Stimulated activated CD4-positive, alpha-beta T cell treated with anti-CD3 and anti-CD28 coated beads, Interleukin-1b, Interleukin-23, amount 100 ng/mL, for 1 hour (primary cell): ENCODE measurements at places on chromosomes 7 and 10.

DNA sequence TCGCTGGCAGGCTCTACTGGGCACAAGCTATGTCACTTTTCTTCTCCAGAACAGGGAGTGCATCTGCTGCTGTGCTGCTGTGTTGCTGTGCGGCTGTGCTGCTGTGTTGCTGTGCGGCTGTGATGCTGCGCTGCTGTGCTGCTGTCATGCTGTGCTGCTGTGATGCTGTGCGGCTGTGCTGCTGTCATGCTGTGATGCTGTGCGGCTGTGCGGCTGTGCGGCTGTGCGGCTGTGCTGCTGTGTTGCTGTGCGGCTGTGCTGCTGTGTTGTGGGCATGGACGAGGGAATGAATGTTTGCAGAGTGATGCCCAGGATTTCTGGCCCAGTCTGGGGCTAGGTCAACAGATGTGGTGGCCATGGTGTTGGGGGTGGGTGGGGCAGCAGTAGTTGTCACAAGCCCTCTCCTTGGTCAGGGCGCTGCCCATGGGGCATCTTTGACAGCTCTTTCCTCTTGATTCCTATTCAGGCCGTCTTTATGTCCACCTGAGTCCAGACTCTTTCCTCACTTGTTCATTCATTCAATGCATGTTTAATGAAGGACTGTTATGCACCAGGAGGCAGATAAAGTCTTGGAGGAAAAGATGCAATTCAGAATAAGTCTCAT lies 55.6 kb downstream of the C10orf120 start:
- DNase-seq: no peak

DNA sequence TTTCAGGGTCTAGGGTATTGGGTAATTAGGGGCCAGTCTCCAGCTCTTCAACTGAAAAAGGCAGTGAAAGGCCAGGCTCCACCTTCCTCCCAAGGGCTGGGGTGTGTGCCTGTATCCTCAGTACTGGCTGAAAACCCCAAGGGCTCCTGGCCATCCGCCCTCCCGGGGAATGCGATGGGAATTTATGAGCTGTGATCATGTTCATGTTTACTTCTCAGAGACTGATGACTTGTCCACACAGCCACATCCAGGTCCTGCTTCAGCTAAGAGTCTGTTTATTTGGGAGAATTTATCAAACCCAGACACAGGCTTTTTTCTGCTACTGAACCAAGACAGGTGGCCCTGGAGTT lies 91.7 kb downstream of the CCDC3 start:
- no peak for DNase-seq

DNA sequence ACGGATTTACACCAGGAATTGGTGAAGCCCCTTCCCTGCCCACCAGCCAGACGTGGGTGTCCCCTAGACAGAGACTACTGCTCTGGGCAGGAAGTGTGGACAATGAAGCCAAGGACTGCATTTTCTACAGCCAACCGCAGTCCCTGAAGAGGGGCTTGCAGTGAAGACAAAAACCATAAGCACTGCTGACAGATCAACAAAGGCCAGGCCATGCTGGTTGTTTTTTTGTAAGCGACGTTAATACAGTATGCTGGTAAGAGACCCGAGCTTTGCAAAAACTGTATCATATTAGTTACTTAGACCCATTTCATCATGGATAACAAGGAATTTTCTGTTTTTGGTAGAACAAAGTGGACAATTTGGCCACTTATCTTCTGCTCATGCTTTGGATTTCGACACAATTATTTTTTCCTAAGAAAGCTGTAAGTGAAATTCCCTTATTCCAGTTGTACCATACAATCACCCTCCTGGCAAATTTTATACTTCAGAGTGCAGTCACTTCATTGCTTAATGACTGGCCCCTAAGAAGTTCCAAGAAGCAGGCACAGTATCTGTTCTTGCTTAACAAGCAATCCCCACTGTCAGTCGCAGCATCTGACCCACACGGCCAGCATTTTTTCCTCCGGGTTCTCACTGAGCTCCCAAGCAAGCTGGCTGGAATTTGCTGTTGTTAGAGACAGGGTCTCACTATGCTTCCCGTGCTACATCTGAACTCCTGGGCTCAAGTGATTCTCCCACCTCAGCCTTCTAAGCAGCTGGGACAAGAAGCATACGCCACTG lies 163.5 kb downstream of the PARD3 start:
- no peak for DNase-seq

GRCh38 chr10:69101451-69102095 lies 13.7 kb downstream of the SRGN start:
- no peak for DNase-seq
